ENCODE measurements at places on chromosomes 4 and X. TPM values are rescaled to one million over a fixed set of nuclear protein-coding genes. Genes with fewer than 3 reads are reported as not detected.

DNA sequence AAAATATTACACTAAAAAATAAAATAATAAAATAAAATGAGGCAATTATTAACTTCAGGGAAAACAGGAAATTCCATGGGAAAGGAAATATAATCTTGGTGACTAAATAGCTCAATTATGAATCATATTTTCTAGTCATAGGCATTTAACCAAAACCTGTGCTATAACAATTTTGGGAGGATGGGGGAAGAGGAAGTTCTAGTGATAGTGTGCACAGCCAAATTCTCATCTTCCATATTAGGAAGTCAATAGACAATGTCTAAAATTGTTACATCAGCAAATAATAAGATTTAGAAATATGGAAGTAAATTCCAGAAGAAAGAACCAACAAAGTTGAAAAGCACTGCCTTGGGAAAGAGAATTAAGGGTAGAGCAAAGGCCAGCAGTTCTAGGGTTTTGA, 2.8 kb downstream of the AWAT2 start:
- no peak for DNase-seq

- no peak for DNase-seq
Observed at GRCh38 chrX:43655151-43656004, 721 bp upstream of the MAOA start.

GRCh38 chr4:111775556-111776297, 369.5 kb upstream of the FAM241A start:
- DNase-seq = no peak

DNA sequence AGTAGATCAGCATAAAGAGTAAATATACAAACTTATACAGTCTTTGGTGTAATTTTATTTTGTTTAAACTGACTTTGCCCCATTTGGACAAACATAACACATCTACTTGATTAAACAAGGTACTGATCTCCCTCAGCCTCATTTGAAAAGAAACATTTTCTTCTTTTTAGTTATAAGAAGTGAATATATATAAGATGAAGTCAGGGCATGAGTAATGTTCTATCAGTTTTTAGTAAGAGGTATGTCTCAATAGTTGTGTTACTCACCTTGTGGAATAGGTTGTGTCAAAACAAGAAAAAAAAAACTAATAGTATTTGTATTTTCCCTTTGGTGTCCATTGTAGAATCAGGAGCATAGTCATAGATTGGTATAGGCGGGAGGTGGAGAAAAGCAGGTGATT, 327.4 kb downstream of the RPA4 start:
- no peak for DNase-seq

GALNTL6 gene
- polyA plus RNA-seq = 0.05 TPM

Measured in CD14-positive monocyte (primary cell).